ENCODE measurements at places on chromosomes 4 and X.
A peak's percentile ranks its signal among the peaks of the same experiment; 100 is the strongest.

GRCh38 chr4:135368831-135369230 lies 1167.2 kb upstream of the PABPC4L start:
- no peak for DNase-seq

GRCh38 chr4:186845137-186845842 lies 121.6 kb upstream of the FAT1 start:
- no peak for DNase-seq

DNA sequence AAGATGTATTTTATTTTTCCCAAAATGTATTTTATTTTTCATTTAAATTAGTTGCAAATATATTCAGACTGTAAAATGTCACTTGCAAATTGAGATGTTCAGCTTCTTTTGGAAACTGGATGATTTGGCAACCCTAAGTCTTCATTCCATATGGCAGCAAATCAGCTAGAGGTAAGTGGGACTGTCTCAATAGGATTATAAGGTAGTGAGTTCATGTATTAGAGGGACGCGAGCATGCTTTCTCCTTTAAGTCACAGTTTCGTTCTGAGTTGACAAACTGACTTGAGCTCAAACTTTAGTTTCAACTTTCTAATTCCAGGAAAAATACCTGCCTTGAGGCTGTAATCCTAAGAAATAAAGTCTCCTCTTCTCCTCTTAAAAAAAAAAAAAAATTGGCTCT lies 44.2 kb upstream of the TMEM131L start:
- DNase-seq: no peak

DNA sequence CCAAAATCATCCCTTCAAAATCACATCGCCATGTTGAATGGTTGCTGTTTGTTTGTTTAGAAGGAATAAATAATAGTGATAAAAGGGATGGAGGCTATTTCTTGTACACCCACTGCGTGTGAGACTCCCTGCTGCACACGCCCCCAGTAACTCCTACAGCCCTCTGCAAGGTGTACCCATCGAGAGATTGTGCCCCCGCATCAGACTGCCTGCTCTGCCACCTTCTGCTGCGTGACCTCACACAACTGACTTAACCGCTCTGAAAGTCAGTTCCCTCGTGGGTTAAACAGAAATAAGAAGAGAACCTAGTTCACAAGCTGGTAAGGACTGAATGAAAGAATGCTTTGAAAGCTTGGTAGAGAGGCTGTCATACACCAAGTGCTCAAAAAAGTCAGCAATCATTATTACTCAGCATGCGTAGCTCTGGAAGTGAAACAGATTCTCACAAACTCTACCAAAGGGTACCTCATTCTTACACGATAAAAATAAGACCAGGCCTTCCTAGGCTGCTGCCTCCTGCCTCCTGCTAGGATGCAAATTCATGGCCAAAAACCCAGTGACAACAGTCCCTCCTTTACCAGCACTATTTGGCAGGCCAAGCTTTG lies 147.1 kb downstream of the CPEB2 start:
- no peak for DNase-seq

GRCh38 chr4:20646287-20646686 lies 54.0 kb upstream of the PACRGL start:
- no peak for DNase-seq

DNA sequence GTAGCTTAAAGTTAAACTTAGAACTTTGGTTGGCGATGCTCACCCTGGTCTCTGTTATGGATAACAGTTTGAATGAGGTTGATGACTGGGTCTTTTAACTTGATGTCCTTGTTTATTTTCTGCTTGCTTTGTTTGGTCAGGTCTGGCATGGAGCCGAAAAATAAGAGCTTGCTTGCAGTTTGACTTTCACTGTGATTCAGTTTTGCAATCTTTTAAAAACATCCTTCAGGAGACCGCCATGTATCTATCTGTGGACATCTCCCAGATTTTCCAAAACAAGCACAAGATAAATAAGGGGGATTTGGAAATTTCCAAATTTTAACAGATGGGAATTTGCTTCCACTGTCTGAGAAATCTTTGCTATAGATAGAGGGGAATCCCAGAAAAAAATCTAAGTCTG lies 246.7 kb downstream of the PALLD start:
- DNase-seq: no peak

DNA sequence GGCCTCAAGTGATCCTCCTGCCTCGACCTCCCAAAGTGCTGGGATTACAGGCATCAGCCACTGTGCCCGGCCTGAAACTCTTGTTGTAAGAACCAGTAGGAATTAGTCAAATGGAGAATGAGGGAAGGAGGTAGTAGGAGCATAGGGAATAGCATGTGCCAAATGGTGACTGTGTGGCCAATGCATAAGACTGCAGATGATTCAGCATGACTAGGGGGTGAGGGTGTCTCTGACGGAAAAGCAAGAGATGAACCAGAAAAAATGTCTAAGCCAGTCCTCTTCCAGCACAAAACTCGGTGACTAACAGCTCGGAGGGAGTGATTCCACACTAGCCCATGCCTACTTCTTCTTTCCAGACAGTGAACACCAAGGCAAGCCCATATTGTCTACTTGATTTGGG lies 58.2 kb upstream of the DUSP21 start:
- no peak for DNase-seq

GRCh38 chrX:124228849-124229248 lies 103.6 kb upstream of the TEX13D start:
- no peak for DNase-seq

GRCh38 chr4:107060388-107060787 lies 24.3 kb upstream of the DKK2 start:
- no peak for DNase-seq

- DNase-seq: no peak
These were observed 8.5 kb upstream of the PPEF1 start for GRCh38 chrX:18698737-18699650.

GRCh38 chrX:67207912-67208311 lies 335.9 kb upstream of the AR start:
- DNase-seq: no peak

GRCh38 chr4:188930822-188931221 lies 791.6 kb downstream of the TRIML1 start:
- DNase-seq: peak; percentile 4

DNA sequence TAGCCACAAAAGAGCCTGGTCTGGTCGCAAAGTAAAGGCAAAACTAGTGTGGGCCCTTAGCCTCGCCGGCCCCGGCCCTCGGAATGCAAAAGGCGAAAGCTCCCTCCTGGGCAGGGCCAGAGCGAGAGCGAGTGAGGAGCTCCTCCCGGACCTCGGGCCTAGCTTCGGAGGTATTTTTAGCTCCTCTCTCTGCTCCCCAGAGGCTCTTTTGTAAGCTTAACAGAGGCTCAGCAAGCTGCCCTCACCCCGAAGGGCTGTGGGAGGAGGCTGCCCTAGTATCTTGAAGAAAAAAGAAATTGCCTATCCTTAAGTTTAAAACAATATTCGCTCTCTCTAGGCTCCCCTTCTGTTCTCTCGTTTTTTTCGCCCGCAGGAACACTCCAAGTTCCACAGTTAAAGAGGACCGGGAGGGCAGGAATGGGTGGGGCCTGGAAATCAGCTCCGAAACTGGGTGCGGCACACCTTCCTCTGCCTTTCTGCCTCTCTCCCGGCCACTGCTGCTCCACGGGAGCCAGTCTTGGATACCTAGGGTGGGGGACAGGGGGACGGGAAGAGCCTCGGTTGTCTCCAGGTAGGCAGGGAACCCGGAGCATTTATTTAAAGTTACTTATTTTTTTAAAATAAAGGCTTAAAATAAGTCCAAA lies 12.1 kb downstream of the HAND2 start:
- DNase-seq: no peak

DNA sequence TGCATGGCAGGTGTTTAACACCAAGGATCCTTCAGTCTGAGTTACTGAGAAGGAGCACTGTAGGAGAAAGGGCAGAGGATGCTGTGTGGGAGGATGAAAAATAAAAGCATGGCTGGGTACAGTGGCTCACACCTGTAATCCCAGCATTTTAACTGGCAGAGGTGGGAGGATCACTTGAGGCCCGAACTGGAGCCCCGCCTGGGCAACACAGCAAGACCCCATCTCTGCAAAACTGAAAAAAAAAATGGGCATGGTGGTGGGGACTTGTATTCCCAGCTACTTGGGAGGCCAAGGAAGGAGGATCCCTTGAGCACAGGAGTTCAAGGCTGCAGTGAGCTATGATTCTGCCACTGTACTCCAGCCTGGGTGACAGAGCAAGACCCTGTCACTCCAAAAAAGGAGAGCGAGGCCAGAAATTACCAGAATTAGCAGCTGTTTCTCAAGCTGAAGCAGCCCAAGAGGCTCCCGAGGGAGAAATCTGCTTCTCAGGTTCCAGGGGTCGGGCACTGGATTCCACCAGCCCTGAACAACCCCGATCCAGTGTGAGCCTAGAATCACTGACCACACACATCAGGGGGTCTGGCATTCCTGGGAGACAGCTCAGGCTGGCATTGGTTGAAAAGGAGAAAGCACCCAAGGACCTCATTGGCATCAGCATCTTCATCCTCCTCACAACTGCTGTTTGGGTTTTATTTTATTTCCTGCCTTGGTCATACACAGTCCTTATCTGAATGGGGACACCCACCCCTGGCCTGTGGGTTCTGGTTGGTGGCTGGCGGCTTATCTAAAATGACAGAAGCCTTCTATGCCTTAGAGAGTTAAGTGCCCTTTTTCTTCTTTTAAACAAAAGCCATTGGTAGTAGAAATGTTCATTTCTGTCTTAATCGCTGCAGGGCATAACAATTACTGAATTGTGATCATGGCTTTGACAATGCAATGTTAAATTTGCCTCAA lies 66.3 kb upstream of the TRIM2 start:
- DNase-seq: no peak

DNA sequence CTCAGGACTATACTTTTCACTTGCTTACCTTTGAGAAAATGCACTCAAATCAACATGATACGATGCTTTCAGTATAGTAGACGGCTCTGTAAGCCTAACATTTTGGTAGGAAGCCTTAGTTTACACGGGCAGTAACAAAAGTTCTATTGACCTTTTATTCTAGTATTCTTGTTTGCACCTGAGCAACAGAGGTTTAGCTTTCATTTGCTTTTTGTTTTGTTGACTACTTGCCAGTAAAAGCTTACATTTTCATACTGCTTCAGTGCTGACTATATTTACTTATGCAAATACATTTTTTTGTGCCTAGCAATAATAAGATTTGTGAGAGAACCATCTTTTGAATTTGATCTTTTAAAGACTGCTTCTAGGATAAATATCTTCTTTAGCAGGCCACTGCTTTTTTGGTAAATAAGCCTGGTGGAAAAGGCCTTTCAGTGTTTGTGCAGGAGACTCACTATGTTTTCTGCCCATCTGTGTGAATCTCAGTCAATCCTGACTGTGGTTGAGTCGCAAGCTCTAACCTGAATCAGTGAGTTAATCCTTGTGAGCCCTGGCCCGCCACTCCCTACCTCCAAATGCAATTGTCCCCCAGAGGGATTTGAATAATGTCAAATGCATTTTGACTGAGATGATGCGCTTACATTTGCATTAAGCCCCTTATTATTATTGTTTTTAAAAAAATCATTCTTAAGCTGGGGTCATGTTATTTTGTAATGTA lies 21.9 kb downstream of the FHIP1A start:
- DNase-seq: no peak

DNA sequence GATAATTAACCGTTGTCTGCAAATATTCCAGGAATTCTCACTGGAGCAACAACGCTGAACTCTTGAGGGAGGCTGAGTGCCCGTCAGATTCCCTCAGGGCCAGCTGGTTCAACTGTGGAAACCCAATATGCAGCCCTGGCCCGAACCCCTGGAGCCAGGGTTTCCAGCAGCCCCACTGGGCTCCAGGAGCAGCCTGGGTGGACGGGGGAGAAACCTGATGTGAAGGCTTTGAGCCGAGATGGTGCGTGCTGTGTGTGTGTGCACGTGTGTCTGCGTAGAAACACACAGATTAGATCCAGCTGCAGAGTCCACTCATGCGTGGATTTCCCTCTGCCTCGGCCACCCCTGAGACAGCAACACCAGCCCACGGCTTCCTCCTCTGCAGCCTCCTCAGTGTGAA lies 19.4 kb upstream of the SLC25A6 start:
- DNase-seq: peak; percentile 1

- DNase-seq: peak; percentile 26
These were observed 940 bp upstream of the UTP3 start for GRCh38 chr4:70687392-70687791.

DNA sequence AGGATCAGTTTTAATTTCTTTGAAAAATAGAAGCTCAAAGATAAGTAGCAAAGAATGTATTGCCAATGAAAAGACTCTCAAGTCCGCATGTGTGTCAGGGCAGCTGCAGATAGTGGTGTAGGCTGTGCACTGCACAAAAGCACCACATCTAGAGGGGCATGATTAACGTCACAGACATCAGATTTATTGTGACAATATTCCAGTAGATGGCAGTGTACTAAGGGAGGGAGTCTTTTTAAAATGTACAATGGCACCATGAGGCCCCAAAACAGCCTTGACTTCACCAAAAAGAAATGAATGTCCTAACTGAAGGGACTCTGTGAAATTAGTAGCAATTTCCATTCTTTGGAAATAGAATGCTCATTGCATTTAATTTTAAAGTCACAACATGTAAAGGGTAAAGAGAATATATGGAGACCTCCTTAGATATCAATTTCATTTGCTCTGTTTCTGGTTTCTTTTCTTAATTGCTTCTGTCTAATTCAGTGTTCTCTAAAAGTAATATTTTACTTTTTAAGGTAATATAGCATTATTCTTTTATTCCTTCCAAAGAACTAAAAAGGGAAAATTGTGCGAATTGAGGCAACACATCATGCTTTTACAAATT lies 98.4 kb downstream of the ZNF827 start:
- peak; percentile 30 for DNase-seq

- DNase-seq: no peak
These were observed 86.3 kb downstream of the FBXL5 start for GRCh38 chr4:15568821-15569220.

DNA sequence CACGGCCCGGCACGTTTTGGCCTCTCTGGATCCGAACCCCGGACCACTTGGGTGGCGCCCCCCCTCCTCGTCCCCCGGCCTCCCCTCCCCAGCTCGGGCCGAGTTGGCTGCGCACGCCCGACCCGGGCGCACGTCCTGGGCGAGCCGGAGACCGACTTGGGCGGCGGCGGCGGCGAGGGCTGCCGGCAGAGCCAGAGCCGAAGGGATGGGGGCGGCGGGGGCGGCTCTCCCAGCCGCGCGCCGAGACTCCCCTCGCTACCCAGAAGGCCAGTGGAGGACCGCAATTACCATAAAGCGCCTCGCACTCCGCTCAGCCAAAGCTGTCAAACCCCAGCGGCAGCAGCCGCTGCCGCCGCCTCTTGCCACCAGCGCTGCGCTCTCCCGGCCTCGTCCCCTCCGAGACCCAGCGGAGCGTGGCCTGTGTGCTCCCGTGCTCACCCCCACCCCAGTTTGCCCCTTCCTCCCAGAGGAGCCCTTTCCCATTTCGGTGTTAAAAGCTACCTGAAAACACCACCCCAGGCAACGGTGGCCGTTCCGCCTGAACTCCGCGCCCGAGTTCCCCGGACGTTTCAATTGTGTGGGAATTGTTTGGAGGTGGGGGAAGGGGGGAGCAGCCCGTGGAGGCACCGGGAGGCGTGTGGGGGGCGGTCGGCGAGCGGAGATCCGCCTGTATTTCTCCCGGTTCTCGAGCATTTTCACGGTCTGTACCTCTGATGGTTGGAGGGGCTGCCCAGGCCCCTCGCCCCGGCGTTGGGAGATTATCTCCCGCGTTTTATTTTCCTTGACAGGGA lies 701 bp upstream of the BCOR start:
- peak; percentile 61 for DNase-seq

Measured in activated CD4-positive, alpha-beta T cell treated with anti-CD3 and anti-CD28 coated beads for 48 hours (primary cell).